H54 (cell line): ENCODE measurements at places on chromosomes 7 and 10.

GRCh38 chr10:12045596-12045995, 3.0 kb upstream of the UPF2 start:
- DNase-seq: no peak

DNA sequence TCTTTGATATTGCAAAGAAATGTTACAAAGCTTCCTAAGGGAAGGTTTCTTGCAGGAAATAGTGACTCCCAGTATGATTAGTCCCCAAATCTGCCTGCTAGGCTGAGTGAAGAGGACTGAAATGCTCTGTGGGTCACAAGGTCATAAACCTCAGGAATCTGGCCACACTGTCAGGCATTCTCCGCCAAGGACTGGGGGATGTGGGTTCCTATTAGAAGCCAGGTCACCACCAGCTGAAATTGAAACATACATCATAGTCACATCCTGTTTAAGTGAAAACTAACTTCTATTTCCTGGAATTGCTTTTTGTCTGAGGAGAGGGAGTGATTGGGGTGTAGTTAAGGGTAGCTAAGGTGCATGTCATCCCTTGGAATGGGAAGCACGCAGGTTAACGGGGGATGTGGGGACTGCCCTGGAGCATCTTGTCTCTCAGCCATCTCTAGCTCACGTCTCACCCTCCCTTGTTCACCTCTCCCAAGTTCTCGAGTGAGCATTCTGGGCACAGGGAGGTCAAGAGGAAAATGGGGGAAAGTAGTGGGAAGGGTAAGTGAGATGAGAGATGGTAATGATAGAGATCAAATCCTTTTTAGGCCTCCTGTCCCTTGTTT, 12.0 kb upstream of the GSAP start:
- DNase-seq: no peak

- DNase-seq: no peak
Measured at GRCh38 chr7:108596560-108596959, 26.9 kb downstream of the DNAJB9 start.

DNA sequence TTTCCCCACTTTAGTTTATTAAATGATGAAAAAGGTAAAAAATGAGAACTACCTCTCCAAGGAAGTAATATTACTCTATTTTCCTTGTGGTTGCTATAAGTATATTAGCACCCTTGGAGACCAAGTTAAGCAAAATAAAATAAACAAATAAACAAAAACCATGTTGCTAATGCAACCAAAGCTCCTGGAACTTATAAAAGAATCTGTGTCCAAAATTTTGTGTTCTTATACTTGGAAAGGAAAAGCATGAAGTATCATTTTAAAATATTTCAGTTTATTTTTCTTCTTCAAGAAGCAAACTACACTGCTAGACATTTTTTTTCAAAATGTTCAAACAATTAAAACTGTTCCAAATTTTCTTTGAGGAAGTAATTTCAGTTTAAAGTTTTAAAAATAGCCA, 441.9 kb upstream of the LRRTM3 start:
- no peak for DNase-seq

DNA sequence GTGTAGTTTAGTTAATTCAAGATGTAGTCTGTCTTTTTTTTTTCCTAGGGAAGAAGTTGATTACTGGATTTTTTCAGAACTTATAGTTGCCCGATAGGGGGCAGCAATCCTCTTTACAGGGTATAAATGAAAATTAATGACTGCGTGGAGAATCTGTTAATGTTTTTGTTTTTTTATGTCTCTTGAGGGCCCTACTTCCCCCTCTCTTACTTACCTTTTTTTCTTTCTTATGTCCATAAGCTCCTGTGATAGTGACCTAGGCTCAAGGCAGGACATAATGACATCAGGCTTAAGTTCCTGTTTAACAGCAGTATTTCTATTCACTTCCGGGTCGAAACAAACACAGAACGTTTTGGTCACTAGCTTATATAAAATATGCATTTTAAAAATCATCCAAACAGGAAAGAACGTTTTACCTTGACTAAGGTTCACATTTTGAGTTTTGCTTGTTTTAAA, 18.8 kb downstream of the CDC123 start:
- no peak for DNase-seq
